ENCODE measurements at places on chromosomes 11 and 22. TPM values are rescaled to one million over a fixed set of nuclear protein-coding genes. Genes with fewer than 3 reads are reported as not detected.

The TESMIN gene
- 5.1 TPM for total RNA-seq

The MPPED2 gene
- not detected for total RNA-seq

The CALCA gene
- 1.3 TPM for total RNA-seq

The P2RX6 gene
- total RNA-seq = 5.2 TPM

- DNase-seq = no peak
These were observed 18.2 kb downstream of the P2RY2 start for GRCh38 chr11:73236205-73236765.

DNA sequence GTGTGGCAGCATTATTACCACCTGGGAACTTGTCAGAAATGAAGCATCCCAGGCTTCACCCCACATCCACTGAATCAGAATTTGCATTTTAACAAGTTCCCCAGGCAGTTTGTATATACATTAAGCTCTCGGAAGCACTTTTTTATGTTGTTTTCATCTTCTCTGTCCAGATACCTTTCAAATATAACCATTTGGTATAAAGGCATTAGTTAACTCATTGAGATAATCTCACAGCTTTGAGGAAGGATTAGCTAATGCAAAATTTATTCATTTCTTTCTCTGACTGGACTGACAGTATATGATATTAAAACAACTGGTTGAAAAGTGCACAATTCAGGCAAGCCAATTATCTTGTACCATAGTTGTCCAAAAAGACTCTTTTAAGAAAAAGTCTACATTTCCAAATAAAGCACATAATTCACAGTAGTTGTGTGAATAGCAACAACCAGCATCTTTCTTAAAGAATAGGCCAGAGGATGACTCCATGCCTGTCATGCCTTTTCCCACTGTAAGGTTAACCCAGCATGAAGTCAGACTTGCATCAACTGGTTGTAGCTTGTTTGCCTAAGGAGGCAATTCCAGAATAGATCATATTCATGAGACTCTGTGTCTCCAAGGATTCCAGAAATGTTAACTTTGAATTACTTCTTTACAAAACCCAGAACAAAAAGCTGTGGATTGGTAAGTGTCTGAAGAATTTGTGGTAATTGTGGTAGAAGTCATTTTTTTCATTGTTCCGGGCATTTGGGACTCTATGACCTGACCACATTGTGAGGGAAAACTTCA, 254.3 kb upstream of the SESN3 start:
- DNase-seq = no peak

DNA sequence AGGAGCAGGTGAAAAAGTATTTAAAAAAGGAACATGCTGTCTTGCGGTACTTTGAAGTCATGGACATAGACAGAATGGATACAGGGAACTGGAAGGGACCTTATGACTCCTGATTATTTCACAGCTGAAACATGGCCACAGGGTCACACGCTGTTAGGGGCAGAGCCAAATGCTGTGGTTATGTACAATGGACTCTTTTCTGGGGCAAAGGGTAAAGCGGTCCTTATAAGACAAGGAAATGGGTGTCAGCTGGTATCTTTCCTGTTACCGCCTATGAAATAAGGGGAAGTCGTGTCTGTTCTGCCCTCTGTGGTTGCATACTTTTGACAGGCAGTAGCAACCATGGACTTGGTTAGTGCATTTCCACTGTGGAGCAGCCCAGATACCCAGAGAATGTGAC, 12.8 kb upstream of the ST14 start:
- DNase-seq = no peak

- DNase-seq = no peak
These were observed 24.6 kb upstream of the ZBTB16 start for GRCh38 chr11:114034956-114035355.

DNA sequence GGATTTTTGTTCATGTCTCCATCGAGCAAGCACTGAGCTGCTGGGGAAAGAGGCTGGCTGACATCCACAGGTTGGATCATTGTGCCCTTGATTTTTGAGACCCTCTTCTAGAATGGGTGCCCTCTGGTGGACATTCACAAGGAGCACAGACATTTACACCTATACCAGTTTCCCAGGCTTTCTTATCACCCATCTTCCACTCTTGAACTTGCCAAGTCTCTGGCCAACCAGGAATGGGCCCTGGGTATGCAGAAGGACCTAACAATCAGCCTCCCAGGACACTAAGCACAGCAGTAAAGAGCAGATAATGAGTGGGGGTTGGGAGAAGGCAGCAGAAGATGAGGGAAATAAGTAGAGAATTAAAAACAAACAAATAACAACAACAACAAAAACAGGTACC, 5.7 kb upstream of the INTS4 start:
- DNase-seq = peak; percentile 50

GRCh38 chr22:30792456-30792855, 97.8 kb downstream of the OSBP2 start:
- DNase-seq = no peak

GRCh38 chr11:72347691-72348090, 86.6 kb downstream of the CLPB start:
- no peak for DNase-seq

The KCNQ1 gene
- total RNA-seq = not detected

DNA sequence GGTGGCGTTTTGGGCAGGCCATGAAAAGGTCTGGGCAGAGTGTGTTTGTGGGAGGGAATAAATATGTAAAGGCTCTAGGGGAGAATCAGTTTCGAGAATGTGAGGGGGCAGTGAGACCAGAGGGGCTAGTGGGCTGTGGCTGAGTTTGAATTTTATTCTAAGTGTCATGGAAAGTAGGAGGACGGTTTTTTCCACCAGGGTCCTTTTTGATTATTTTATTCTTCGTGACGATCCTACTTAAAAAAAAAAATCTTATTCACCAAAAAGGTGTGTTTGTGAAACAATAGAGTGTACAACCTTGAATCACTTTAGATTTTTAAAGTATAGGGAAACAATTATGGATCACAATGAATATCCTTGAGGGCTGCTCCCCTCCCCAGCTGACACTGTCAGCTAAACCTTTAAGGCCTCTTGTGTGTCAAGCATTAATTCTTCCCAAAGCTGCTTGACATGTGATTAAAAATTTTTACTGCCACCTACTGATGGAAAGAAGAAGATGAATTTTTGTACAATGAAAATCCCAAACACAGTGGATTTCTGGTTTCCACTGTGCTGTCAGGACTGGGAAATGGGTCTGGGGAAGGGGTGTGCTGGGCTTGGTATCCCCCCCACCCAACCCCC, 107.5 kb upstream of the OR4B1 start:
- DNase-seq = peak; percentile 29

DNA sequence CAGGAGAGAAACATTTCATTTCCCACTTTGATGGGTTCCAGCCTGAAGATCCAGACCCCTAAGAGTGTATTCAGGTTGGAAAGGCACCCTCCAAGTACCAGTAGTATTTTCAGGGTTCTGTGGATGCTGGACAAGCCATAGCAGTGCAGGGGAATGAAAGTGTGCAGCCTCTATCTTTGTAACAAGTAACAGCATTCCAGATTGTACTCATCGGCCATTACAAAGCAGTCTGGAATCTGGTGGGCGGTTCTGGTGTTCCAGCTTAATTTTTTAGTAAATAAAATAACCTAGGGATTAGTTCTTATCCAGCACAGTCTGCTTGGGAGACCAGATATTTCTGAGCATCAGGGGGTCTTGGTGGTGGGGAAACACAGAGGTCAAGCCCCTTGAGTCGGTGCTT, 22.6 kb downstream of the APLNR start:
- no peak for DNase-seq

DNA sequence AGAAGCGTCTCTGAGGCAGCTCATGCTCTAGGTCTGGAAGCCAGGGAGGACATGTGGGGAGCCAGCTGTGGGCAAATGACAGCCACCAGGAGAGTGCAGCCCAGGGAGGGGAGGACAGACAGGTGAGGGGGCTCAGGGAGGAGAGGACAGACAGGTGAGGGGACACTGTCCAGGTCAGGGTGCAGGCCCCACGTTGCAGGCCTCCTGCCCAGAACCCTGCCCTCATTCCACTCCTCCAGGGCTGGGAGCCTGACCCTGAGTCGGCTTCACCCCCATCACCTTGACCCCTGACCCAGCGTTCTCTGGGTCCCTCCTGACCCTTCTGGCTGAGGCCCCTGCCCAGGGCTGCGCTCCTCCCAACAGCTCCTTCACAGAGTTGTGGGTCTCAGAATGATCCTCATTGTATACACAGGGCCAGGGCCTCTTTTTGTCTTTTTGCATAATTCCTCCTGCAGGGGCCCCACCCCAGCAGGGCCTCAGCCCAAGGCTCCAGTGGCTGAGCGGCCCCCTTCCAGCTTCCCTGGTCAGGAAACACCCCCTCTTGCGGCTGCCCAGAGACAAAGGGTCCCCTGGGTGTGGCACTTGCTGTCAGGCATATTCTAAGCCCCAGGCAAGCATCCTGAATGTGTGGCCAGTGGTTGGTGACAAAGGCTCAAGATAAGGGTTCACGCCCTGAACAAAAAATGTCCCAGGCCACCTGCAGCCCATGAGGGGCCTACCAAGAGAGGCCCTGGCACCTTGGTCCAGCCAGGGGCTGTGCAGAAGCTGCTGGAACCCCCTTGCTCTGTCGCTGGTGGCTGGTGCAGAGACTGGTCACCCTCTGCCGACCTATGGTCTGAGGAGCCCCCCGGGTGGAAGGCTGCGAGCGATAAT, 853.0 kb downstream of the BRD1 start:
- no peak for DNase-seq

- no peak for DNase-seq
These were observed 17.0 kb upstream of the WDR74 start for GRCh38 chr11:62856333-62856895.

GRCh38 chr11:114713756-114714155, 35.4 kb downstream of the NXPE2 start:
- DNase-seq = no peak

The HBG2 gene
- not detected for total RNA-seq

GRCh38 chr11:116929414-116930090, 92.1 kb upstream of the APOA1 start:
- no peak for DNase-seq

The AQP11 gene
- total RNA-seq = 0.63 TPM

GRCh38 chr11:69582756-69583467, 58.0 kb upstream of the CCND1 start:
- no peak for DNase-seq

GRCh38 chr11:120499088-120499487, 12.5 kb upstream of the GRIK4 start:
- no peak for DNase-seq

DNA sequence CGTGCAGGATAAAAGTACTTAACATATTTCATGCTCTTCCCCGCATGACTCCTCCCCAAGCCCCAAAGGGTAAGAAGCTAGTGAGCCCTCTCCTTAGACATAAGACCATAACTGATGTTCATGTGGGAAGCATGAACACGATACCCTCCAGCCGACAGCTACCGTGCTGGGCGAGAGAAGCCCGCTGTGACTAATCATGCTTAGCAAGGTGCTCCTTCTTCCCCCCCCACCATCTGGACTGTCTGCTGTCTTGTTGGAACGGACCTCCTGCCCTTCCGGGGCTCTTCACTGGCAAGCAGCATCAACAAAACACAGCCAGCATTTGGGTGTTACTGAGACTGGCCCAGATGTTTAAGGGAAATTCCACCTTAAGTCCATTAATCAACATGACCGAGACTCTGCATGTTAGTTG, 200.6 kb downstream of the DBX1 start:
- no peak for DNase-seq

DNA sequence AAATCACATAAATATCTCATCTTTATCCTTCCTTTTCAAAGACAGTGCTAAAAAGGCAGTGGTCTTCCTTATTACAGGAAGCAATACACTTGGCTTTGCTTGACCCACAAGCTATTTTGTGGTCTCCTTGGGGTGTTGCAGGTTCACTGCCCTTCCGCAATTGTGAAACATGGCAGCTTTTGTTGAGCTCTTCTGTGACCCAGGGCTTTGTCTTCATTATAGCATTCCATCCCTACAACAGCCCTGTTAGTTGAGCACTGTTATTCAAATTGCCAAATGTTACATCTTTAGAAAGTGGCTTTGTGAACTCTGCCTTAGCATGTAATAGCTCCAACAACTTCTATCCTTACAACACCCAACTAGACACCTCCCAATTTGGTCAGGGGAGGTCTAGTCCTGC, 107.1 kb downstream of the OPCML start:
- no peak for DNase-seq

DNA sequence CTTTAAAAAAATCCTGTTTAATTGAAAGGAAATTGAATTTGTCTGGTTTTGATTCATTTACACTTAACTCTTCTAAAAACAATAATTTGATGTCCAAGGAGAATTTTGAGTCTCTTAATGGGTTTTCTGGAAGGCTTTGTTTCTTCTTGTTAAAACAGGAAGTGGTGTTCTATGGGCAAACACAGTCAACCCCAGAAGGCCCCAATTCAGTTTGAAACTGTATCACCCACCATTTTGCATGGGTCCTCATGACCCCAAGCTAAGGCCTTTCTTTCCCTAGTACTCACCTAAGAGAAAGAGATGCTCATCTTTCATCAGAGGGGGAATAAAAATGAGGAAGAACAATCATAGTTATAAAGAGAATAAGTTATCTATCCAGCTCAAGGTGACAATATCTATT, 10.6 kb downstream of the FLI1 start:
- no peak for DNase-seq

DNA sequence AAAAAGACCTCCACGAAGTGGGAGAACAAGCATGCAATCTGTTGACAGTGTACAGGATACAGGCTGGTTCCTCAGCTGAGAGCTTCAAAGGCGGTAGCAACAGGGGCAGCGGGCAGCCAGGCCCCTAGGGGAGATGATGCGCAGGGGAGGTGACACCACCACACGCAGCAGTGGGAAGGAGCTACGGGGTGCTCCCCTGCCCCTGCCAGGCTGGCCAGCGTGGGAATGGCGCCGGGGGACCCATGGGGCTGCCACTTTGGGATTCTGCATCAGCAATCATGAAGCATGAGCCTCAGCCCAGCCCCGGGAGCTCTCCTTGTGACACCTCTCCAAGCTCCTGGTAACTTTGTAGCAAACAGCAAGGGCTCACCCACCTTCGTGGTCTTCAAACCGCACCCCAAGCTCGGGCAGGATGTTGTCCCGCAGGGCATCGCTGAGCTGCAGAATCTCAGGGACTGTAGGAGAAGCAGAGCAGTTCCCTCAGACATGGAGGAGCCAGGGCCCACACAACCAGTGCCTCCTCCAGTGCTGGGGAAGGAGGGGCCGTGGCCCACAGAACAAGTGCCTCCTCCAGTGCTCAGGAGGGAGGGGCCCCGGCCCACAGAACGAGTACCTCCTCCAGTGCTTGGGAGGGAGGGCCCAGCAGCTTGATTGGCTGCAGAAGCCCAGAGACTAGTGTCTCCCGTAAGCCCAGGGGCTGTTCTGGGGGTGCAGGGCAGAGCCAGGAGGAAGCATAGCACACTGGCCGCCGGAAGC, 14.6 kb upstream of the NAP1L4 start:
- DNase-seq = no peak

The MISFA gene
- total RNA-seq = 1.1 TPM

DNA sequence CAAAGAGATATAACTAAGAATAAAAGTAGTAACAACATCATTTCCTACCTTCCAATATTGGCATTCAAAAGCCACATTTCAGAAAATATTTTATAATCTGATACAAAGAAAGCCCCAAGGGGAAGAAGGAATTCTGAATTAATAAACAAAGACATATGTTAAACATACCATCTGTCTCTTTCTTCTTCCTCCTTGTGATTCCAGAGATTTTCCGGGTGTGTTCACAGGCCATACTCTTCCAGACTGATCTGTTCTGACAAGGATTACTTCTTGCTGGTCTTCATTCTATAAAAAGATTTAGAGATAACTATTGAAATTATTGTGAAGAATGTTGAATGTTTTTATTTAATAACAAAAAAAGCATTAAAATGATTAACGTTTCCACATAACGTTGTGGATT, 65.0 kb downstream of the CWF19L2 start:
- DNase-seq = no peak
